ENCODE measurements at places on chromosomes 2 and 18.

DNA sequence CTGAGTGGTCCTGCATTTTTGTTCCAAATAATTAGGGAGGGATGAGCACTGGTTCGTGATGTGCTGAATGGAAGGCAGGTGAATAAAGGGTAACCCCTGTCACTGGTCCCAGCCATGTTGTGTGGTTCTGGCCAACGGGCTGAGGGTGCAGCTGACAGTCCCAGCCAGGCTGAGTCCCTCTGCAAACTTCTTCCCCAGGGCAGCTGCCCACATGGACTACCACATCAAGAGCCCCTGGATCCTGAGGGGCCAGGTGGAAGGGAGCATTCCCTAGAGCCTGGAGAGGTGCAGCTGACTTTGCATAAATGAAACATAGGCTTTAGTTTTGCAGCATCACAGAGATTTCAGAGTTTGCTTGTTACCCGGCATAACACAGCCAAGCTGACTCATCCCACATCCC, 219.8 kb upstream of the MYT1L start:
- no peak for DNase-seq

GRCh38 chr2:98732430-98733051, 1.6 kb upstream of the MGAT4A start:
- no peak for DNase-seq

DNA sequence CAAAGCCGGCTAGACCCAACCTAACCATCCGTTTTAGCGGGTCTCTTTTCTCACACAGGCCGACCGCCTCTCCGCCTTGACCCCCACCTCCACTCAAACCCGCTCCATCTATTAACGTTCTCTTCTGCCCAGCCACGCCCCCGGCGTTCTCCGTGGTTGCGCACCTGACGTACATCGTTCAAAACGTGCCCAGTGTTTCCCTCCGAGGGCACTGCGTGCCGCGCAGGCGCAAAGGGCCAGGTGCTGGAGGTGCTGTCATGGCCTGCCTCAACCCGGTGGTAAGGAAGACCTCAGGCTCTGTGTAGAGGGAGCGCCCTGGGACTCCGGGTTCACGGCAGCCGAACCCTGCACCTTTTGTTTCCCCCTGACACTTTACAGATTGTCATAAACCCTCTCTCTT, at the start of gene GTF2A1L:
TSS of gene GTF2A1L (plus strand) at position 239 of the 400 bp plus-strand sequence. CDS start at position 258, 19 bp downstream.
- peak; percentile 6 for DNase-seq

- no peak for DNase-seq
Observed at GRCh38 chr2:19461504-19462255, 103.3 kb upstream of the OSR1 start.
